ENCODE measurements at places on chromosomes 4 and X.

GRCh38 chrX:72716766-72717165, 2.7 kb upstream of the PHKA1 start:
- no peak for DNase-seq

GRCh38 chrX:29348288-29348687, 761.0 kb downstream of the IL1RAPL1 start:
- no peak for DNase-seq

DNA sequence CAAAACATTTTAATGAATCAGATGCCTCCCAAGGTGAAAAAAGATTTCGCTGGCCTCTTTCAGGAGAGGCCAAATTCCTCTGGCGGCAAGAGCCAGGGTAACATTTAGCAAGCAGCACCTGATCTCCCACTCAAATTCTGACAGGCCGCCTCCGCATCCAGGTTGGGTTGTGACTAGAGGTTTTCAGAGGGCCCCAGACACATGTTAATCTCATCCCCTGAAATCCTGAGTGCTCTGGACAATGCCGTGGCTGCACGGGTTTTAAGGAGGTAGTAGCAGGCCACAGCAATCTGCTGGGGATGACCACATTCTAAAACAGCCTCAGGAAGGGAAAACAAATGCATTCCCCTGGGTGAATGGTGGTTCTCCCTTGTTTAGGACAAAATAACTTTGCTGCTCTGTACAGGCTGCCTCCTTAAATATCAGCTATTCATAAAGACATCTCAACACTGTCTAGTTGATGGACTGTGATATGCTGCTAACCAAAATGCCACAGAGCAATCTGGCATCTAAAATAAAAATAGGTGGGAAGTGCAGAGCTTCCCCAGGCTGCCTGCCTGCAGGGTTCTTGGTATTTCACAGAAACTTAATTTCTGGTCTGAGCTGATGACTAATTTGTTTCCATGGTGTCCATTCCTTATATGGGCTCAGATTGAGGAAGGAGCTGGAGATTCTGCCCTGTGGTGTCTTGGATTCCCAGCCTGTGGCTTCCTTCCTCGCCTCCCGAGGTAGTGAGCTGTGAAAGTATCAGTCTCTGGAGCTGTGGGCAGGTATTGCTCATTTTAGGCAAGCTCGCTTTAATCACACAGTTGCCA, 202.0 kb downstream of the DCLK2 start:
- no peak for DNase-seq

- DNase-seq, result no peak
Measured at GRCh38 chr4:67576538-67576937, 18.0 kb downstream of the STAP1 start.

GRCh38 chr4:6154875-6155274, 45.5 kb downstream of the JAKMIP1 start:
- DNase-seq, result no peak

GRCh38 chrX:13863324-13863723, 46.4 kb upstream of the GPM6B start:
- no peak for DNase-seq

DNA sequence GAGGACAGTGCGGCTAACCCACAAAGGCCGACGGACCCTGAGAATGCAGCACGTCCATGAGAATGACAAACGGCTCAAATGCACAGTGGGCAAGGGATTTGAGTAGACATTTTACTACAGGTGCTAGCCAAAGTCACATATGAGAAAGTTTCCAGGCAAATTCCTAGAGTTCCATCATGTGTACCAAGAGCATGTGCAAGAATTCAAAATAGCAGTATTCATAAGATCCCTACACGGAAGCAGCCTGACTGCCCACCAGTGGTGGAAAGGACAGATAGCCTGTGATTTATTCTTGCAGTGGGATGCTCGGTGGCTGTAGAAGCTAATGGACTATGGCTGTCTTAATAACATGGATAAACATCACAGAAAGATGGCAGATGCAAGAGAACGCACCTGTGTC, 68.0 kb downstream of the RGS12 start:
- no peak for DNase-seq

- DNase-seq, result no peak
Measured at GRCh38 chr4:145387079-145387478, 94.6 kb upstream of the SMAD1 start.

GRCh38 chr4:2867758-2868491, 24.3 kb downstream of the ADD1 start:
- no peak for DNase-seq

DNA sequence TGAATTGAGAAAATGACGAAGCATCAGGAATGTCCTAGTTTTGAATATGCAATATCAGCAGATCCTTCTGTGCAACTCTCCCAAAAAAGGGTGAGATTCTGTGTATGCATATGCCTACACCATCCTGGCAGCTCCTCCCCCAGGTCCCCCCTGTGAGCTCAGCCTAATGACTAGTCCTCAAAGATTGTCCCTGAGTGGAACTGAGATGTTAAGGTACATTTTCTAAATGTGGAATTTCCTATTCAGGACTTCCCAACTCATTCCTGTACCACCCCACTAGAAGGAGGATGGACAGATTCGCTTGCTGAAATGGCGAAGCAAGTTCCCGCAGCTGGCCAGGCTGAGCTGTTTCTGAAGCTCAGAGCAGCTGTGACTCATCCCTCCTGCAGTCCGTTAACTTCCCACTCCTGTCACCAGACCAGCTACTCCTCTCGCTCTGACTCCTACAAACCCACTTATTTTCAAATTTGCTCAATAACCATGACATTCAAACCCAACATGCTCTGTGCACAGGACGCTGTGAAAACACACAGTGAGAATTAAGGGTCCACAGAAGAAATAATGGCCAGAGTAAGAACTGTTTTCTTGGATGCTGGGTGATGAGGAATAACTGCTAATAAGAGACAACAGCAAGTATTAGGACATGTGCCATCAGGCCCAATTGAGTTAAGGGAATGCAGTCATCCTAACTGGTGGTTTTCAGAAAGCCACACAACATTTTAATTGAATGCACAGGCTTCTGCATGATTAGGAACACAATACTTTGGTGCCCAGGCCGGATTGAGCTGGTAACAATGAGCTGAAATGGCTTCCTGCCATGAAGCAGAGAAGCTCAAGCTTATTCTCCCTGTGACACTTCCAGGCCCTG, 40.0 kb upstream of the IRF2 start:
- no peak for DNase-seq

GRCh38 chr4:119034276-119035008, 101.2 kb upstream of the MYOZ2 start:
- no peak for DNase-seq

DNA sequence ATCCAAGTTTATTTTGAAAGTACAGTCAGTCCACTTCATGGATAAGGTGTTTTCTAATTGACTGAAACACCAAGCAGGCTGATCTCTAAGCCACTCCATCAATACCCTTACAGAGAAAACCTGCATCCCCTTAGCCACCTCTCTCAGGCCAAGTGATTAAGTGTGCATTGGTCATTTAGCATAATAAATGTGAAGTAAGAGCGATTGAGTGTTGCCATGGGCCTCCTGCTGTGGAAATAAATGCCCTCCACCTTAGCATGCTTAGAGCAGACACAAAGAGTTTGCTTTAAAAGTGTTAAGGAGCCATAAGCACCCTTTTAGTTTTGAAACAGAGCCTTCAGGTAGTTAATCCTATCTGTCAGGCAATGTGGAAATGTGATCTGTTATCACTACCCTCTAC, 386.5 kb downstream of the GPAT3 start:
- DNase-seq, result no peak

DNA sequence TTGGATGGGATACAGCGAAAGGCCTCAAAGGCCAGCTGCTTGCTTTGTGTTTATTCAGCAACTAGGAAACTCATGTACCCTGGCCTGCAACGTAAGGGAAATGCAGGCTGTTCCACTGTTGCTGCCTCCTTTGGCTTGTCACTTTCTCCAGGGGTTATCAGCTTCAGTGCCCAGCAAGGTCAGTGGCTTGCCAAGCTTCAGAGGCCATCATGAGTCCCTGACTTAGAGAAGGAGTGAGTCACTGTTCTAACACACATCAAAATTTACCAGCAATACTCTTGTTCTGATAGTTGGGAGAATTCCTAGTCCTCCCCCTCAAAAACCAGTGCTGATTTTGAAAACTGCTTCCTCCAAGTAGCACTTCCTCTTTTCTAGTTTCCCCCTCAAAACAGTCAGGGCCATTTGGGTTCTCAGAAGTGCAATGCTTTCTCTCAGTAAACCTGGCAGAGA, 250.8 kb downstream of the ARHGAP24 start:
- DNase-seq, result no peak

GRCh38 chr4:153266988-153267387, 62.7 kb downstream of the TRIM2 start:
- DNase-seq, result no peak

- DNase-seq, result no peak
Measured at GRCh38 chr4:110483516-110483915, 7.6 kb downstream of the ENPEP start.

All from NCI-H187 treated with DMSO at 0.1 percent for 48 hours (cell line).